ENCODE measurements at places on chromosomes 16 and 17.

GRCh38 chr16:17936766-17937402 lies 399.7 kb downstream of the NPIPA8 start:
- DNase-seq: no peak

GRCh38 chr16:71792176-71792575 lies 16.5 kb downstream of the AP1G1 start:
- no peak for DNase-seq

DNA sequence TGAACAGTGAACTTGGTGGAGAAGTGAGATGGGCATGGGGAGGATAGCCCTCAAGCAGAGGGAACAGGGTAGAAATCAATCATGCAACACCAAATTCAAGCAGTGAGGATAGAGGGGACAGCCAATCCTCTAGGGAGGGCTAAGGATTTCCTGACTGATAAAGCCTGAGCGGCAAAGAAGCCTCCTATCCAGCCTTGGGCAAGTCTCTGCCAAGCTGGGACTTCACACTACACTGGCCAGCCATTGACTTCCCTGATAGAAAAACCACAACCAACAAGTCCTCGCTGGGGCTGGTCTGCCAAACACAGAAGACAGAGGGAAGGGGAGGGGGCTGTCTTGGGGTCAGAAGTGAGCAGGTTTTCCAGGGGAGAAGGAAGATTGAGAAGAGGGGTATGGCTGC lies 2.5 kb upstream of the FBXL19 start:
- no peak for DNase-seq

DNA sequence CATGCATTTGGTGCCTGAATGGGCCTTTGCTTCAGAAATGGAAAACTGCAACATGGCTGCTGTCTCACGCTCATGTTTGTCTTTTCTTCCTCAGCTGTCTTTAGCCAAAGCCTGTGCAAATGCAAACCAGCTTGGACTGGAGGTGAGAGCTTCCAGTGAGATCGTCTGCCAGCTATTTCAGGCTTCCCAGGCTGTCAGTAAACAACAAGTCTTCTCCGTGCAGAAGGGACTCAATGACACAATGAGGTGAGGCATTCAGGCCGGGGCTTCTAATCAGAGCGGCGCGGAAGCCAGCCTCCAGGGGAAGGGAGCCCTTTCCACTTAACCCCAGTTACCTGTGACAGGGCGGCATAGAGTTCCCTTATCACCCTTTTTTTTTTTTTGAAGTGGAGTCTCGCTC lies 14.3 kb downstream of the CCNF start:
- no peak for DNase-seq

Measured in stimulated activated CD4-positive, alpha-beta T cell treated with anti-CD3 and anti-CD28 coated beads, TNF-alpha, amount 100 ng/mL, for 48 hours (primary cell).